ENCODE measurements at places on chromosomes 7 and 10.

DNA sequence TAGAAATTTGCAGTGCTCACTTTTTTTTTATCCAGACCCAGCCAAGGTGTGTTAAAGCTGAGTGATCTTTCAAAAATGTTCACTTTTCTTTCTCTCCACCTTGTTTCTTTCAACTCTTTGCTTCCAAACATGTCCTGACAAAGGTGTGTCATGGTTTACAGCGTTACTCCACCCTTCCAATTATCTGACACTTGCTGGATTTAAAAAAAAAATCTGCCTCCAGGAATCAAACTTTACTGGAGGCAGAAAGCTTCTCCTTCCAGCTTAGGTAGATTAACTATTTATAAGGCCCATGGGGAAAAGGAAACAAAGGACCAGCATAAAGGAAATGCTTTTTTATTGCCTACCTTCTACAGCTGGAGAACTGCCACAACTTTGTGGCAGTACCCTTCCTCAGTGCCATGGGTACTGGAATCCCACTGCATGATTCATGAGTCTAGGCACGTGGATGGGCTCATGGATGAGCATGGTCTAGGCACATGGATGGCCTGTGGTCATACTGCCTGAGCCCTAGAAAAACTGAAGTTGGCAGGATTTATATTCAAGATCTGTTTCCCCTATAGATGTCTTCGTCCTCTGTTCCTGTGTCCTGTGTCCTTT is at the start of gene COL17A1:
TSS of gene COL17A1 (minus strand) at position 80 of the 600 bp plus-strand sequence. CDS start 5,207 bp downstream, outside the sequence.
- DNase-seq: no peak

DNA sequence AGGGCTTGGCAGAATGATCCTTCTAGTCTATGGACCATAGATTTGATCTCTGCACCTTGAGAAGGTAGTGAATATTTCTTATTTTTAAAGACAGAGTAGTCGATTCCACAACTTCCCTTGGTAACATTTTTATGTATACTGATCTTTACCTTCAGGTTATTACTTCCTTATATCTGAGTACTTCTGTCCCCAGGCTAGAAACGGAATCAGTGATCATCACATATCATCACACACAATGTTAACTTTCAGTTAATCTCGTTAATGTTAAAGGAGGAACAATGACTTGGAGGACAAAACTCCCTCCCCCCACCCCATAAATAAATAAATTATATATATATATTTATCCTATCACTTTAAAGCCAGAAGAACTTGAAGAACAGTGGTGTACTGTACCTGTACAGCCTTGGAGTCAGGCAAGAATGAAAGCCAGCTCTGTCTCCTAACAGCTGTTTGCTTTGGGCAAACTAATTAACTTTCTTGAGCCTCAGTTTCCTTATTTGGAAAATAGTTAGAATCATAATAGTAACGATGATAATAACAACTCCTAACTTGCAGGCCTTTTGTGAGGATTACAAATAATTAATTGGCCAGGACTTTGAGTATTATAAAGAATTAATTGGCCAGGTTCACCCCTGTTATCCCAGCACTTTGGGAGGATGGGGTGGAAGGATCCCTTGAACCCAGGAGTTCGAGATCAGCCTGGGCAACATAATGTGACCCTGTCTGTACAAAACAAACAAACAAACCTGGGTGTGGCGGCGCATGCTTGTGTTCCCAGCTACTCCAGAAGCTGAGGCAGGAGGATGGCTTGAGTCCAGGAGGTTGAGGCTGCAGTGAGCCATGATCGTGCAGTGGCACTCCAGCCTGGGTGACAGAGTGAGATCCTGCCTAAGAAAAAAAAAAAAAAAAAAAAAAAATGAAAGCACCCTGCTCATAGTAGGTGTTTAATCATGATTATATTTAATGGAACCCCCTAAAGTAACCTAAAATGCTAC is 63.5 kb downstream of the SAMD9 start:
- no peak for DNase-seq

DNA sequence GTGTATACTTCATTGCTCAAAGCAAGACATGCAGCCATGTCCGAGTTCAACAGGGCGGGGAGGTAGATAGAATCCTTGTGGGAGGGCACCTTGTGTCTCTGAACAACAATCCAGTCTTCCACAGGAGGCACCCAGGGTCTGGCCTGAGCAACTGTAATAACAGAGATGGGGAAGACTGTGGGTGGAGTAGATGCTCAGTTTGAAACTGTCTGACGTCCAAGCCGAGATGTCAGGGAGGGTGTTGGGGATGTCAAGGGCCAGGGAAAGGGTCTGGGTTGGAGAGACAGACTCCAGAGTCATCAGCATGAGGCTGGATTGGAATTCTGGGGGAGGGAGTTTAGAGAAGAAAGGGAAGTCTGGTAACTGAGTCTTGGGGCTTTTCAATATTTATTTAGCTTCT is 88.0 kb downstream of the FANK1 start:
- no peak for DNase-seq

- DNase-seq: no peak
Observed at GRCh38 chr10:125505648-125506047, 177.3 kb downstream of the TEX36 start.

- DNase-seq: no peak
Observed at GRCh38 chr10:6795541-6795940, 215.5 kb upstream of the PRKCQ start.

- DNase-seq: no peak
Observed at GRCh38 chr10:11601670-11602069, 9.8 kb downstream of the USP6NL start.

- DNase-seq: no peak
Observed at GRCh38 chr10:35946556-35946955, 304.5 kb upstream of the FZD8 start.

DNA sequence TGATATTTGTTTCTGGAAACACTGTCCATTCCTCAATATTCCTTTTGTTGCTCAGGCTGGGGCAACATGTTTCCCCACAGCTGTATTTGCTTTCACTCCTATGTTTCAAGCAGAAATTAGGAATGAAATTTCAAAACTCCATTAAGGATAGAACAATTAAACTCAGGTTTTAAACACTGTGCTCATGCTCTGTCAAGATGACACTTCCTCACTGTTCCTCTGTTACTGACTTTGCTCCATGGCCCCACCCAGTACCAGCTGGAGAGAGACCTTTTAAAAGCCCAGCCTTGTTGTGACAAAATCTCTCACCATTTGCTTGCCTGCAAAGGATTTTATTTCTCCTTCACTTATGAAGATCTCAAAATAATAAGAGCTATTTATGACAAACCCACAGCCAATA is 197.4 kb downstream of the ELMO1 start:
- DNase-seq: no peak

GRCh38 chr7:151871189-151871735 is 5.7 kb downstream of the PRKAG2 start:
- no peak for DNase-seq

- DNase-seq: no peak
Observed at GRCh38 chr7:74103219-74103772, 19.7 kb downstream of the LIMK1 start.

GRCh38 chr7:39605087-39605486 is 18.3 kb upstream of the RALA start:
- DNase-seq: no peak

DNA sequence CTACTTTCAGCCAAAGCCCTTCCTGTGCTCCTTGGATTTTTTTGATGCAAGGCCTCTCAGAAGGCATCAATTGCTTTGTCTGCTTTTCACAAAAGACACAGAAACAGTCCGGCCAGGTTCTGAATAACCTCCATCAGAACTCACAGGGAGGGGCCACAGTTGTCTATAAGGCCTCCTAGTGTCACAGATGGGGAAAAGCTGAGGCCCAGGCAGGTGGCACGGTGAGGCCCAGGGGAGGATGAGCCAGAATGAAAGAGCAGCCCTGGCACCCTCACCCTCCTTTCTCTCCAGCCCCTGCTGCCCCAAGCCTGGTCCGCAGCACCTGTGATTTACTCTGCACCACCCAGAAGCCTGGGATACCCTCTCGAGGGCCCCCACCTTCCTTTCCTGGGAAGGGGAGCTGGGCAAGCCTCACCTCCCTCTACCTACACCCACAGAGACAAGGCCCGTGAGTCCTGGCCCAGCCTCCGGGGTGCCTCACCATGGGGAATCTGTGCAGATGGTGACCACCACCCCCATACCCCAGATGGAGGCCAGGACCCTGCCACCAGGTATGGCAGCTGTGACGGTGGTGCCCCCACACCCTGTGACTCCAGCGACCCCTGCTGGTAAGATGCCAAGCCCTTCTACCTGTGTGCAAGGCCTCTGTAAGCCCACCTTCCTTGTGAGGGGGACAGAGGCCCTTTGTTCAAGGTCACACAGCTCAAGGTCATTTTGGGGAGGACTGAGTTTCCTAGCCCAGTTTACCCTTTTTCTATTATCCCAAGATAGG is 26.2 kb upstream of the ZNF467 start:
- no peak for DNase-seq

DNA sequence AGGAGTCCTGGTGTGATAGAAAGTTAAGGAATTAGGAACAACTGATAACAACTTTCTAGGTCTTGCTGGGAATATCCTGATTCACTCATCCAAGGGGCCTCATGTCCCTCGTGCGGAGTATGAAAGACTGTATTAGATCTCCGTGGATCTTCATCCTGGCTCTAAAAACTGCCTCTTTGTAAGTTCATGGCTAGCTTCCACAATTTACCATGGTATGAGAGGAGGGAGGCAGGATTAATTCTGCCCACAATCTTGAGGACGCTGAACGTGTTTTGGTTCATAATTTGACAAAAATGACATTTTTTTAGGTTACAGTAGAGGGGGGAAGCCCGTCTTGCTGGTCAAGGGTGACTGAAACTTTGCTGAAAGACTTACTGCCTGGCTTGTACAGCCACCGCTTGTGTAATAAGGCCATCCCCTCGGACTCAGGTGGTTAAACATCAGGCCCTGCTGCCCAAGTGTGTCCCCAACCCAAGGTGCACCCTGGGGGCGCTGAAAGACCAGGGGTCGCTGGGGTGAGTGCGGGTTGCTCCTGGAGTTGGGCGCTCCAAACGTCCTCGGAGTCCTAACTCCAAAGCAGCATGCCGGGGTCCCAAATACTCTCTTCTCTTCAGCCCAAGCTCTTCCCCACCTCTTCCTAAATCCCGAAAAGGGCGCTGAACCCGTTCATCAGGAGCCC is 733 bp downstream of the HIBADH start:
- peak; percentile 66 for DNase-seq

DNA sequence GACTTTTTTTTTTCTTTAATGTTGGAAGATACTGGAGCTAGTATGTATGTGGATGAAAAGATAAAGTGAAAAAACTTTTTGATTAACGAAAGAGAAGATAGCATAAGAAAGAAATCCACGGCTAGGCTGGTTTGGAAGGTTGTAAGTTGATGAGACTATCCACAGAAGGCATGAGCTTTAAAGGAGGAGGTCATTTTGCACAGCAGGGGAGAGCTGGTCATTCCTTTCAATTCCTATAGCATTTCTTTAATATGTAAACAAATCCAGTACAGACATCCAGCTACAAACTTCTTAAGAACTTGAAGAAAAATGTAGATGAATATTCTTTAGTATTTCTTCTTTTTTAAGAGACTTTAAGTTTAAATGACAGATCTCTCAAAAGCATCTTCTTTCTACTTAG is 281.3 kb downstream of the CACNA2D1 start:
- no peak for DNase-seq

Measured in Peyer's patch (tissue), 4 donors.